Airway epithelial cell (primary cell): ENCODE measurements at places on chromosomes 3 and 15. TPM values are rescaled to one million over a fixed set of nuclear protein-coding genes. Genes with fewer than 3 reads are reported as not detected.

Gene RPP14
- total RNA-seq: 11.0 and 14.0 TPM in 2 replicates

Gene CAPN3
- total RNA-seq: 1.5 and 1.7 TPM in 2 replicates

Gene SPATA12
- total RNA-seq: not detected in 2 replicates

Gene RTP3
- not detected in 2 replicates for total RNA-seq

Gene GADL1
- total RNA-seq: not detected in 2 replicates

Gene HDDC3
- total RNA-seq: 18.5 and 20.0 TPM in 2 replicates

Gene NAALADL2
- total RNA-seq: 0.23 and 0.92 TPM in 2 replicates

Gene RNF7
- 97.0 and 146 TPM in 2 replicates for total RNA-seq

Gene COMMD2
- 15.9 and 22.0 TPM in 2 replicates for total RNA-seq

Gene PIAS1
- 6.2 and 21.2 TPM in 2 replicates for total RNA-seq

Gene PGBD4
- total RNA-seq: 0.23 and 0.63 TPM in 2 replicates

Gene C3orf85
- not detected in 2 replicates for total RNA-seq

Gene KBTBD12
- total RNA-seq: not detected in 2 replicates

Gene CA12
- total RNA-seq: 113 and 131 TPM in 2 replicates

Gene RHOA
- 389 and 539 TPM in 2 replicates for total RNA-seq

Gene TMEM207
- not detected in 2 replicates for total RNA-seq

Gene GP5
- not detected in 2 replicates for total RNA-seq
